Activated naive CD8-positive, alpha-beta T cell treated with anti-CD3 and anti-CD28 coated beads, Interleukin-2, amount 50 U/mL, for 16 hours (primary cell): ENCODE measurements at places on chromosomes 3 and 15.

DNA sequence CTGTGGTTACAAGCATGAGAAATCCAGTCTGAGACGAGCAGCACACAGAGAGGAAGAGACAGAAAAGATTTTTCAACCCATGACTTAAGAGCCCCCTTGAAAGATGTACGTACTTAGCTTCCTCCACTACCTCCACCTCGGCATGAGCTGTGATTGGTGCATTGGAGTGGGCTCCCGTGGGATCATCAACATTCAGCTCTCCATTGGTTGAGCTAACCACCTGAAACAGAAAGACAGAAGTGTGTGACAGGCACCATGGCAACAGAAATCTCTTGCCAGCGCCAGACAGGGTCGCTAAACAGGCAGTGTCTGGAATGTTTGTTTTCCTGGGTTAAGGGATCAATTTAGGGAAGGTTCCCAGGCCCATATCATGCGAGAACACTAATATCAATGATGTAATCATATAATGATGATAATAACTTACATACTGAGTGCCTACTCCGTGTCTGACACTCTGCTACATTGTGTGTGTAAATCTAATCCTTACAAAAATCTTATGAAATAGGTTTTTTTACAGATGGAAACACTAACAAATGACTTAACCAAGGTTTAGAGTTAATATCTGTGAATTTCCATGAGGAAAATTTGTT is 17.5 kb upstream of the PPIB start:
- no peak for DNase-seq

GRCh38 chr3:28924744-28925360 is 356.0 kb upstream of the RBMS3 start:
- DNase-seq = no peak

DNA sequence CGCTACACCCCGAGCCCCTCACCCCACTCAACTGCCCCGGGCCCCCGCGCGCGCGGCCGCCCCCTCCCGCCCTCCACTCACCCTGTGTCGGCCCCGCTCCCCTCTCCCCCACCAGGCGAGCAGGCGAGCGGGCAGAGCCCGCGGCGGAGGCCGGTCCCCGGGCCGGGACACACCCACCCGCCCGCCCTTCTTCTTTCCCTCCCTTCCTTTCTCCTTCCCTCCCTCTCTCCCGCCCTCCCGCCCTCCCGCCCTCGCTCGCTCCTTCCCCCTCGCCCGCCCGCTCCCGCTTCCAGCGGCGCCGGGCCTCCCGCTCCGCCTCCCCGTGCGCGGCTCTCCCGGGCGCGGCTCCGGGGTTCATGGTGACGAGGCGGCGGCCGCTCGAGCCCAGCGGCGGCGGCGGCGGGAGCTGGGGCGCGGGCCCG is at the start of gene CTDSPL:
TSS of gene CTDSPL (plus strand) at position 261 of the 422 bp plus-strand sequence. CDS start 320 bp downstream, outside the sequence.
- DNase-seq = no peak

DNA sequence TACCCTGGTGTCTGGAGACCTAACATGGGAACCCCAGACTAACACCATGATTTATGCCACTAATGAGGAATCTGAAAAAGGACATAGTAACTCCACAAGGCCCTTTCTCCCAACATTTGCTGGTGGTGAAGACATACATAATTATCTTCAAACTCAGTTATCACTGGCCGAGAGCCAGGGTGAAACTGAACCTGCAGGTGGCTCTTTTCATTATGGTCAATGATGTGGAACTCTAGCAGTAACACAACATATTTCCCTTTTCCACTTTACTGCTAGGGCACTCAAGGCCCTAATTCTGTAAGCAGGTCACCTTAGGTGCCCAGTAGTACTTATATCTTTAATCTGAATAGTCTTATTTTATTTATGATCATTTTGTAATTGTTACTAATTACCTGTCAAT is 326.4 kb upstream of the SATB1 start:
- no peak for DNase-seq

DNA sequence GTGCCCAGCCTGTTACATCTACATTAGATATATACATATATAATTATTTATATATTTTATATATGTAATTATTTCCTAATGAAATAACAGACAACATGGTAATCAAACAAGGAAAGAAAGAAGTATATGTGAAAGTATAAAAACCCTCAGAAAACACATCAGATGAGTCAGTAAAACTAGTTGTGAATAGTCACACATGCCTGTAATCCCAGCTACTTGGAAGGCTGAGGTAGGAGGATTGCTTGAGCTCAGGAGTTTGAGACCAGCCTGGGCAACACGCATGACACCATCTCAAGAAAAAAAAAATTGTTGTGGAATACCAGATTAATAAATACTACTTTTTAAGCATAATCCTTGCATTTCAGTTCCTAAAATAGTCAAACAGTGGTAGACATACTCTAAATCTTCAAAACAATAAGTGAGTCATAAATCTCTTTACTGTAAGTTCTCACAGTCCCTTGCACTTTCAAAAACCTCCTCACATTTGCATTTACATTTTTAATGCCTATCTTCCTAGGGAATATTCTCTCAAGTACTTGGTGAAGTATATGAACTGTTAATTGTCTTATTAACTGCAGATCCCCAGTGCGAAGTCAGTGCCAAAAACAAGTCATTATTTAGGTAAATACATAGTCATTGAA is 106.5 kb downstream of the MYO9A start:
- DNase-seq = no peak

GRCh38 chr15:72368899-72369298 is 6.9 kb downstream of the HEXA start:
- DNase-seq = no peak

GRCh38 chr3:43095370-43095769 is 10.5 kb downstream of the POMGNT2 start:
- DNase-seq = no peak

- no peak for DNase-seq
Observed at GRCh38 chr3:157542711-157543500, 39.7 kb upstream of the VEPH1 start.

DNA sequence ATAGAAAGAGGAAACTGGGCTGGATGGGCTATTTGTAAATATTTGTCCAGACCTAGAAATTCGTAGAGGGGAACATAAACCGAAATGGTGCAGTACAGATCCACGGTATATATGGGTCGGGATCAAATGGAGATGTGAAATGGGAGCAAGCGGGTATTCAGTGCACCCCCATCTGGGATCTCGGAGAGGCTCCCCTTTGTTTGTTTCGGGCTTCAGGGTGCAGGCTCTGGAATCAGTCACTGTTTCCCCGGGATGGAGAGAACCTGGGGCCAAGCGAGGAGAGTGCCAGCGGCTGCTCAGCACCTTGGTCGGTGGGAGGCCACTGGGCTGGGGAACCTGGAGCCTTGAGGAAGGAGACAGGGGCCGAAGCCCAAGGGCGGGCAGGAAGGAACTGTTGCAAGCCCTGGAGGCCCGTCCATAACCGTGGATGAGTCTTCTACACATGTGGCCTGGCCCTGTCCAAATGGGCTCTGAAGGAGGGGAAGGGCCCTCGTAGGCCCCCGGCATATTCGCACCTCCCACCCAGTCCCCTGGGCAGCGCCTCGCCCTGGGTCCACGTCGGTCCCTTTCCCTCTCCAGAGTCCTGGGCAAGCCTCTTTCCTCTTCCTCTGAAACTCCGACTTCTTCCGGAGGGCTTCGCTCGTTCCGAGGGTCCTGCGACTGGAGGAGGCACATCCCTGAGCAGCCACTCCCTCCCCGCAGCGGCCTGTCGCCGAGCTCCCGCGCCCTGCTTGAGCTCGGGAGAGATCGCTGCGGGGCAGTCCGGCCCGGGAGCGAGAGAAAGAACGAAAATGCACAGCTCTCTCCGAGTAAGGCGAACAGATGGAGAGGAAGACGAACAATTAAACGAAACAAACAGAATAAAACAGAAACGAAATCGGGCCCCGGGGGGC is 3.0 kb downstream of the ISL2 start:
- no peak for DNase-seq

GRCh38 chr3:126551121-126551838 is 7.5 kb downstream of the C3orf22 start:
- no peak for DNase-seq

GRCh38 chr15:37931868-37932267 is 2.6 kb upstream of the TMCO5A start:
- no peak for DNase-seq

GRCh38 chr15:72227720-72228119 is 3.3 kb downstream of the PKM start:
- no peak for DNase-seq

- no peak for DNase-seq
Observed at GRCh38 chr3:63974451-63974850, 48.8 kb downstream of the PSMD6 start.

DNA sequence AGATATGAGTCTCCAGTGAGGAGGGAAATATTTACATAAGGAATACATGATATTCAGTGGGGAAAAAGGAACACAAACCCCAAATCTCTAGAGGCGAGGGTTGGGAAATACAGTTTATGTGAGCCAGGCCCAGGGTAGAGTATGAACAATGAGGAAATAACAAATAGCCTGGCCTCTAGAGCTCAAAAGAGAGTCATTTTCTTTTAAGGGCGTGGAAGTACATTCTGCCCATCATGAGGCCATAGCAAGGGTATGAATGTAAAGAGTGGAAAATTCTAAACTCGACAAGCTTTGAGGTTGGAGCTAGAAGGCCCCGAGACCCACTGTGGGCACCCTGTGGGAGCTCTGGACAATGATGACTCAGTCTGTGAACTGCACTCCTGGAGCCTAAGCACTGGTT is 27.8 kb upstream of the IGF2BP2 start:
- no peak for DNase-seq
